KBM-7 (cell line): ENCODE measurements at places on chromosomes 11 and 22.
A peak's percentile ranks its signal among the peaks of the same experiment; 100 is the strongest.

GRCh38 chr11:47253660-47254059 lies 4.1 kb upstream of the NR1H3 start:
- DNase-seq, result no peak

DNA sequence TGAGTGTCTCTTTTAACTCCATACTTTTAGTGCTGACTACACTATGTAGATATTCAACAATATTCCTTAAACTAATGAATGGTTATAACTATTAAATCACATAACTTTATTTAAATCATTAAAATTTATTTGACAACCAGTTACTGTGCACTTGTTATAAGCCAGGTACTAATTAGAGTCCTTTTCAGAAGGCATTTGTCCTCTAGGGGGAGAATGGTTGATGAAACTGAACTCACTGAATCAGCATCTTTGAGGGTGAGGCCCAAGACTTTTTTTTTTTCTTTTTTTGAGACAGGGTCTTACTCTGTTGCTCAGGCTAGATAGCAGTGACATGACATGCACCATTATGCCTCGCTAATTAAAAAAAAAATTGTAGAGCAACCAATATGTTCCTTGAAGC lies 515.6 kb upstream of the CCDC90B start:
- no peak for DNase-seq

GRCh38 chr22:18000441-18001039 lies 23.8 kb downstream of the MICAL3 start:
- peak; percentile 40 for DNase-seq

- DNase-seq, result no peak
Observed at GRCh38 chr22:24424001-24424900, 3.1 kb upstream of the ADORA2A start.

DNA sequence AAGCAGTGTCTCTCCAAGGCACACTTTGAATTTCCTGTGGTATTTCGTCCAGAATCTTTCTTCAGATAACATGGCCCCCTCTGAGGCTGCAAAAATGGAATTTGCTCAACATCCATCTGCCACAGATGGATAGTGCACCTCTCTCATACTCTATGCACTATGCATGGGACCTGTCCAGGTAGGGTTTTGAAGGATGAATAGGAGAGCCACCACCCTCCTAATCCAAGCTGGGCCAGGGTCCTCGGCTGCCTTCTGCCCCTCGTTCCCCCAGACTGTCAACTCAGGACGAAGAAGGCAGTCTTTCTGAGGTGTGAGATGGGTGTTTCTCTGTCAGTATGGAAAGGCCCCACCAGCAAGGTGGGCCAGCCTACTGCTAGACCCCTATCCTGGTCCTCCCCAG lies 56.4 kb downstream of the MN1 start:
- DNase-seq, result no peak

DNA sequence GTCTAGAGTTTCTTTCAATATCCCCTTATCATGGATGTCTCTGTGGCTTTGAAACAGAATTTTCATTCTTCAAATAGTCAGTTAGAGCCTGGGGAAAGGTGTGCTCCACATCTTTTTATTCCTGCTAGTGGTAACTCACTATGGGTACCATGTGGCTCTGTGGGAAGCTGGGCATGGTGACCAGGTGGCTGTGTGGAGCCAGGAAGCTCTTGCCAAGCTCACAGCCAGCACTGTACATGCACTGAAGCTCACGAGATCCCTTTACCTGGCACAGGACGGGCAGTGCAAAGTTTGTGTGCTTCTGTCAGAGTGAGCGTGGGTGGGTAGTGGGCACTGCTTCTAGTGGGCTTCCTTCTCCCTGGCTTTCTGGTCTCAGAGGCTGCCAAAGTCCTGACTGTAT lies 6.3 kb upstream of the KDM4F start:
- DNase-seq, result no peak

- DNase-seq, result no peak
Observed at GRCh38 chr11:77361184-77361583, 59.7 kb upstream of the GDPD4 start.

DNA sequence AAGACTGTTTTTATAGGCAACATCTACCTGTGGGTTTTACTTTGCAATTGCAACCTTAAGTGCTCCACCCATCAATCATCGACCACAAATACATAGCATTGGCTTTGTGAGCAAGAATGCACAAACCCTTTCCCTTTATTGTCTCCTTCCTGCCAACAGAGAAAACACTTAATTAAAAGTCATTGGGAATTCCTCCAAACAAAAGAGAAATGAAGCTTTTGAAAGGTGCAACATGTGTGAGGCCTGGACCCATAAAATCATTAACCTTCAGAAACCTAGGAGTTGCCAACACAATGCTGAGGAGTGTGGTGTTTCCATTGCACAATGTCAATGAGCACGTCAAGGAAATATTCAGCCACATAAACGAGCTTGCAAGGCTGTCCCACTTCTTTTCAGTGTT lies 223.2 kb downstream of the BLID start:
- no peak for DNase-seq

DNA sequence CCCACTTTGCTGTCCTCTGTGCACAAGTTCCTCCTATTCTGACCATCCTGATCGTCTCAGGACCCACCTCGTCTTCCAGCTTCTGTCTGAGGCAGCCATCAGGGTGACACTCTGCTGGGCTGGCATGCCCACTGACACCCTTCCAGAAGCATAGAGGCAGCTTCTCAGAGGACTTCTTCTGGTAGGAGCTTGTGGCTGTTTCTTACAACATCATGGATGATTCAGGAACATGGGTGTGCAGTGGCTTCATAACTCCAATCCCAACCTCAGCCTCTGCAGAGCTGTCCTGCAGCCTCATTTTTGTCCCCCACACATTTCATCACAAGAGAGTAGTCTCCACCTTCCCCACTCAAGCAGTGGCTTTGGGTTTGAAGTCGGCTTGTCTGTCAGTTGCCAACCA lies 20.9 kb upstream of the CTR9 start:
- no peak for DNase-seq

GRCh38 chr11:95182397-95182796 lies 48.6 kb downstream of the SESN3 start:
- DNase-seq, result no peak

- DNase-seq, result no peak
Observed at GRCh38 chr11:113248702-113249490, 65.5 kb upstream of the TTC12 start.

DNA sequence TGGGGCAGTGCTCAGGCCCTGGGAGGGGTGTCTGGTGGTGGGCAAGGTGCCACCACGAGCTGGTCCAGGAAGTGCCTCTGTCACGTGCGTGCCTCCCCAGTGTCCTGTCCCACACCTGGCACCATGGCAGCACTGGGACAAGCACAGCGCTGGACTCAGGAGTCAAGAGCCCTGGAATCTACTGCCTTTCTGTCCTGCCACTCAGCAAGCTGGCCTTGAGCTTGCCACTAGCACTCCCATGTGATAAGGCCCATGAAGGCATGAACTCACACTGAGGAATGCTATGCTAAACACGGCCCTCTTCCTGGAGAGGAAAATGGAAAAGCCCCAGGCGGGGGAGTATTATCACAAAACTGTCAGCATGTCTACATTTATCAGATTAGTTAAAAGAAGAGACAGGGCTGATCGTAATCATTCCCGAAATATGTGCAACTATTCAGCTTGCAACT lies 50.7 kb upstream of the SLC35C1 start:
- DNase-seq, result no peak

GRCh38 chr22:39923696-39924095 lies 22.8 kb downstream of the GRAP2 start:
- no peak for DNase-seq

DNA sequence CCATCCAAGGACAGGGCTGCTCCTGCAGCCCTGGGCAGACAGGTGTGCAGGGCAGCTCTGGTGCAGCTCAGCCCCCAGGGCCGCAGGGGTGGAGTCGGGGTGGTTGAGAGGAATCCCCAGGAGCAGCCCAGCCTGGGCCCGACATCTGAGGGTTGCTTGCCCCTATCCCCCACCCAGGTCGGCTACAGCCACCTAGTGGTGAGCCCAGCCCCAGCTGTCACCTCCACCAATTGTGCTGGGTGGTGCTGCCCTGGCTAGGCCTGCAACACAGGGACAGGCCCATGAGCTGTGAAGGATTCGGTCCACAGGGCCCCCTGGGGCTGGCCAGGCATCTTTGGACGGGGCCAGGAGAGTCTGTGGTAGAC lies 29.6 kb downstream of the RTN4R start:
- DNase-seq, result peak; percentile 63

DNA sequence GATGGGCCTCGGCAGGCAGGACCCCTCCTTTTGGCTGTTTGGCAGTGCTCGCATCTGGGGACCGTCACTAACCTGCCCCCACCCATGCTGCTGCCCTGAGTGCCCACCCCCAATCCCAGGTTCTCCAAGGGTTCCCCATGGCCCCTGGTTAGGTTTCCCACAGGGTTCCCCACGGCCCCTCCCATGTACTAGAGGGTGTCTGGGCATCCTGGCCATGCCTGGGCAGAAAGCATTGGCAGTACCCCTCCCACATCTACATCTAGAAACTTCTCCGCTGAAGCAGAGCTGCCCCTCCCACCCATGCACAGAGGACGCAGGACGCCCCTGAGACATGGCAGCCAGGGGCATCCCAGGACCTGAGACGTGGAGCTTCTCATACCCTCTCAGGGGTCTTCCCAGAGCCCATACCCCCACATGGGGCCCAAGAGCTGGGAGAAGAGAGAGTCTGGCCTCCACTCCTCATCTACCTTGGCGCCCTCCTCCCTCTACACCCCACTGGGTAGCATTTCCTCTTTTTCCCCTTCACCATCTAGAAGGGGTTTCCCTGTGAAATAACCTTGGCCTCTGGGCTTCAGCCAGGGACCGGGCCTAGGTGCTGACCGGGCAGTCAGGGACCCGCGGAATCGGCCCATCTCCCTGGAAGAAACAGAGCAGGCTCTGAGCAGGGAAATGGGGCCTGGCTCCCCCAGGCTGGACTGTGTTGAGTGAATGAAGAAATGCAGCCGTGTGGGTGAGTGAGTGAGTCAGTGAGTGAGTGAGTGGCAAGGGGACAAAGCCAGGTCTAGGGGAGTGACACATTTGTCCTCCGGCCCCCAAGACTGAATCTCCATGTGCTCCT lies 987.3 kb downstream of the BRD1 start:
- no peak for DNase-seq

GRCh38 chr22:24559471-24559870 lies 3.7 kb downstream of the SNRPD3 start:
- DNase-seq, result no peak

GRCh38 chr11:3106736-3107524 lies 49.7 kb upstream of the CARS1 start:
- no peak for DNase-seq

DNA sequence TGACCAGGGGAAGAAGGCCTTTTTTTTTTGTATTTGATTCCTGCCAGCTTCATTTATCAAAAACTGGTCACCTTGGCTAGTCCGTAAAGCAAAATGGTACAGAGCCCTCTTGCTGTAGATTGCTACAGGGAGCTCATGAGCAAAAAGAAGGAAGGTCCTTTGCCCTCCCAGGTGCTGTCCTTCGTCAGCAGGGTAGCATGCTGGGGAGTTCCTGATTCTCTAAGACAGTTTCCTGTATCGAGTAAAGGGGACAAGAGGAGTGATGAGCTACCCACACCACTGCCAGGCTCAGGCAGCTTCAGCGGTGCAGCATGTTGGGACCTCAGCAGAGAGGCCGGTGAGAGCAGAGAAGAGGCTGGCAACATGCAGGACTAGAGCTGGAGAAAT lies 67.8 kb upstream of the CSNK2A3 start:
- DNase-seq, result peak; percentile 31

- DNase-seq, result no peak
Observed at GRCh38 chr11:1834779-1835670, at the start of gene SYT8. Gene SYT8, plus strand, starts transcription at chr11:1834990. Its CDS starts 116 bp downstream, at chr11:1835106.

DNA sequence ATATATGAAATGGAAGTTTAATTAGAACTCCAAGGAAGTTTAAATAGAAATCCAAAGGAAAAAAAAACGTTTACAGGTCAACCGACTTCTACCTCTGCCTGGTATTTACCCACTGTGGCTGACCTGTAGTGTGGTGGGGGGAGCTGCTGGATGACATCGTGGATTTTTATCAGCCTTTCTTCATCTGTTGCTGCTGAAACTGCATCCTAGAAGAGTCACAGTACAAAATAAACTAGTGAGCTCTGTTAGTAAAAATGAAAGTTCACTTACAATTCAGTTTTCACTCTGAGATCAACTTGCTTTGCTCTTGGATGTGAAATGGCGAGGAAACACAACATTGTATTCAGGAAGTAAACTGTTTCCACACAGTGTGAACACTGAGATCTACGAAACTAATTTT lies 43.2 kb upstream of the TP53AIP1 start:
- DNase-seq, result no peak

DNA sequence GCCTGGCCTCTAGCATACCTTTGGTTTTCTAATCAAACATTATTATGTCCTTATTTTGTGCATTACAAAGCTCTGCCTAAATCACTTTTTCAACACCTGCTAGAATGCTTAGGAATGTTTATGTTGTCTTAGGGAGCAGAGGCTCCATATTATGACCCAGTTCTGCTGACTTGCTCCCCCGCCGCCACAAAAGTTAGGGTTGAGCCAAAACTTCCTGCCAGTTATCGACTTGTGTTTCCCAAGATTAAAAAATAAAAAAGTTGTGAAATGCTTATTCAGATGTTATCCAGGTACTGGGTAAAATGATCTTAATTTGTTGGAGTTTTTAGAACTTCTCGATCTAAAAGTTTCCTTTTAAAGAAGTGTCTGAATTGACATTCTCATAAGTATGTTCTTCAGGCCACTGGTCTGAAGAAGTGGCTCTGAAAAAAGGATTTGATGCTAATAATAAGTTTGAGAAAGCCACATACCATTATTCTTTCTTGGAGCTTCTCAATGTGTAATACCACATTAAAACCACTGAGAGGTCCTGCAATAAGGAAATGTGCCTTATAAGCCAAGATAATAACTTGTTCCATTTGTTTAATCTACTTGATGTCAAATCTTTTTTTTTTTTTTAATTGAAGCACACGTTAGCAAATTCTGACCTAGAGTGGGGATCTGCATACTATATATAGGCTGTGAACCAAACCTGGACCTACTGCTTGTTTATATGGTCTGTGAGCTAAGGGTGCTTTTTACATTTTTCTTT lies 2.2 kb downstream of the RNF185 start:
- DNase-seq, result no peak

GRCh38 chr11:35142481-35143075 lies 3.6 kb downstream of the CD44 start:
- no peak for DNase-seq

DNA sequence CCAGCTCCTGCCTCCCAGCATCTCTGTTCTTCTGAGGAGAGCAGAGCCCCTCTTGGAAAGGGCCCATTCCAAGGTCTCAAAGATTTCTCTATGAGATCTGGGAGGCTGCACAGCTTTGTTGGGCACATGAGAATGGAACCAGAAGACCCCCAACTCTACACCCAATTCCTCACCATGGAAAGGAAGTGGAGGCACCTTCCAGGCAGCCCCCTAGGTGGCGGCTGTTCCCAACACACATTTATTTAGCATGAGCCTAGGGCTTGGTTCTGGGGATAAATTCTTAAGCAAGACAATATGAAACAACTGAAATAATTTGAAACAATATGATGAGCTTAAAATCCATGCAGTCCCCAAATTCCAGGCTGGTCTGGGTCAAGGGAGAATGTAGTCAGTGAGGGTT lies 100.4 kb downstream of the TIMP3 start:
- DNase-seq, result no peak

GRCh38 chr11:22670830-22671229 lies 4.4 kb downstream of the GAS2 start:
- DNase-seq, result no peak
